IMR-90 (cell line): ENCODE measurements at places on chromosomes 7 and 10. TPM values are rescaled to one million over a fixed set of nuclear protein-coding genes. Genes with fewer than 3 reads are reported as not detected.
A peak's percentile ranks its signal among the peaks of the same experiment; 100 is the strongest.

GRCh38 chr10:79176949-79177602 is 108.3 kb downstream of the ZMIZ1 start:
- DNase-seq: peak; percentile 43

DNA sequence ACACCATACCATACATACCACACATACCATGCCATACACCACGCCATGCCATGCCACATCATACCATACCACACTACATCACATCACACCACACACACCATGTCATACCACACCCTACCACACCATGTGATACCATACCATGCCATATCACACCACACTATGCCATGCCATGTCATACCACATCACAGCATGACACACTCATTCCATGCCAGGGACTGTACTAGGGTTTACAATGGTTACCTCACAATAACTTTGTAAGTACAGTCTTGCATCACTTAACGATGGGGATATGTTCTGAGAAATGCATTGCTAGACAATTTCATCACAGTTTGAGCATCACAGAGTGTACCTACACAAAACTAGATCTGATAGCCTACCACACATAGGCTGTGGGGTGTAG is 14.5 kb downstream of the PYROXD2 start:
- peak; percentile 18 for DNase-seq

DNA sequence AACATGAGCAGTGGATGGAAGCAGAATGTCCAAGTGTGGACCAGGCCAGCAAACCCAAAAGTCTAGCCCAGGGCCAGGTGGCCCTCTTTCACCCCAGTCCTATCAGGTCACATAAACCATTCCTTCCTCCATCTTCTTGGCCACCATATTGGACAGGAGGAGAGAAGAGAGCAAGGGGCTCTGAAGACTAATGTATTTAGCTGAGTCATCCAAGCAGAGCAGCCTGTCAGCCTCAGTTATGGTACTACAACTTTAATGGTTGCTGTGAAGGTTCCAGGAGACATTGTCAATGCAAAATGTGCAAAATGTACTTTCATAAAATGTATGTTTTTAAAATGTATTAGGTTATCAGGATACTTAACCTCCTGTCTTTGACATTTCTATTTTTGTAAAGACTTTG is 159.5 kb downstream of the GPAM start:
- no peak for DNase-seq

Gene GALNT17
- not detected in 2 replicates for total RNA-seq

DNA sequence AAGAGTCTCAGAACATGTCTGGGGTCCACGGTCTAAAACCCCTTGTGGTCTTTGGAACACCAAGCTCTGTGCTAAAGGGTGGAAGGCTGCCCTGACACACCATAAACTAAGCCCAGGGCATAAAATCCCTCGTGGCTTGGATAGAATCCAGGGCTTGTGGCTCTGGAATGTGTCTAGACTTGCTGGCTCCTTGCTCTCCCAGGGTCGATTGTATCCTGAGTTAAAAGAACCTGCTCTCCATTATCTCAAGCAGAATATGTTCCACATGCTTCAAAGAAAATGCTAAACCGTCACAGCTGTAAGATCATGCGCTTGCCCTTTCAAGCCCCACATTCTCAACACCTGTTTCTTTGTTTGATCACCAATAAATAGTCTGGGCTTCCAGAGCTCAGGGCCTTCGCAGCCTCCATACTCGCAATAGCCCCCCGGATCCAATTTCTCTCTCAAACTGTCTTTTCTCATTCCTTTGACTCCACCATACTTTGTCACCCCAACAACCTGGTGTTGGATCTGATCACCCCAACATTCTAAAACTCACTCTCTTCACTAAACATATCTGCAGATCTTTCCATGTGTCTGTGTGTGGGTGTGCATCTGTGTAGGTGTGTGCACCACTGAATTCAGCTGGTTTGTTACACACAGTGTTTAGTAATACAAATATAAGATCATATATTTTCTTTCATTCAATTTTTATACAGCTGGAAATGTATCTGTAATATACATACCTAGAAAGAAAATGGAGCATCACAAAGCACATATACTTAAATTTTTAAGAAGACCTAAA is 238.5 kb downstream of the ZMYND11 start:
- peak; percentile 63 for DNase-seq
